ENCODE measurements at places on chromosomes 4 and X. TPM values are rescaled to one million over a fixed set of nuclear protein-coding genes. Genes with fewer than 3 reads are reported as not detected.

CXCL3 gene
- total RNA-seq: 1.4 TPM

REELD1 gene
- not detected for total RNA-seq

DDIT4L gene
- total RNA-seq: 32.6 TPM

FRG2 gene
- not detected for total RNA-seq

EVC gene
- total RNA-seq: 37.2 TPM

S100P gene
- total RNA-seq: 1.7 TPM

KCTD8 gene
- 0.41 TPM for total RNA-seq

PDE6B gene
- total RNA-seq: 3.5 TPM

GCNA gene
- total RNA-seq: 3.2 TPM

AP1S2 gene
- 86.8 TPM for total RNA-seq

C1QTNF7 gene
- 15.3 TPM for total RNA-seq

Data from tongue (tissue), 3 donors.